Kidney tubule cell (primary cell): ENCODE measurements at places on chromosomes 6 and 20.

- DNase-seq, result no peak
These were observed 427.3 kb upstream of the GJE1 start for GRCh38 chr6:141705431-141705830.

GRCh38 chr20:10715035-10715434 is 41.2 kb upstream of the JAG1 start:
- no peak for DNase-seq

DNA sequence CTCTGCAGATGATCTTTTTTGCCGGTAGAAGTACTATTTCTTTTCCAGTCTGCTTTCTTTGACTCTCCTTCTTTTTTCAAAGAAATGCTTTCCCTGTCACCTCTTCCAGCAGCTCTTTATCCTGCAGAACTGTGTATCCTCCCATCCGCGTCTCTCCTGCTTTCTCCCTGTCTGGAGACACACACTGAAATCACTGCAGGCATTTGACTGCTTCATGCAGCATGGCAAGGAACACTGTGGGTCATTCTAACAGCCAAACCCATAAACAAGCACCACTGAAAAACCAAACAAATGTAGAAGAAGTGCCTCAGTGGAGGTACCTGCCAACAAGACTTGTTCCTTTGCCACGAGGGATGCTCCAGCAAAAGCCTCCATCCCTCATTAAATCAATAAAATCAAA is 403.7 kb upstream of the CITED2 start:
- no peak for DNase-seq

GRCh38 chr6:43570876-43571441 is 4.9 kb downstream of the XPO5 start:
- peak; percentile 88 for DNase-seq

GRCh38 chr6:41353333-41353732 is 17.9 kb downstream of the NCR2 start:
- DNase-seq, result no peak

DNA sequence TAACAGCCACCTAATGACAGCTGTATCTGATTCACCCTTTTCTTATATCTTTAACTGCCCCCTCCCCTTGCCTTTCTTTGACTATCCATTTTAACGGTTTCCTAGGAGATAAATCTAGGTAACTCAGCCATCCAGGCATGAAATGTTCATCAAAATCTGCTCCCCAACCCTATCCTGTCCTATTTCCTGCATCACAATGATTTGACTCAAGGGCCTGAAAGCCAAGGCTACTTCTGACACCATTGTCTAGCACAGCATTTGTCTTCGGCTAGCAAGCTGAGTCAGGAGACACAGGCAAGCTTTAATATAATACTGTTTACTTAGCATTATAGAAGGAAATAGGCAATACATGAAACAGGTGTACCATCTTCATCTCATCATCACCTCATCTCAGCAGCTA is 31.6 kb upstream of the MANEA start:
- DNase-seq, result no peak

DNA sequence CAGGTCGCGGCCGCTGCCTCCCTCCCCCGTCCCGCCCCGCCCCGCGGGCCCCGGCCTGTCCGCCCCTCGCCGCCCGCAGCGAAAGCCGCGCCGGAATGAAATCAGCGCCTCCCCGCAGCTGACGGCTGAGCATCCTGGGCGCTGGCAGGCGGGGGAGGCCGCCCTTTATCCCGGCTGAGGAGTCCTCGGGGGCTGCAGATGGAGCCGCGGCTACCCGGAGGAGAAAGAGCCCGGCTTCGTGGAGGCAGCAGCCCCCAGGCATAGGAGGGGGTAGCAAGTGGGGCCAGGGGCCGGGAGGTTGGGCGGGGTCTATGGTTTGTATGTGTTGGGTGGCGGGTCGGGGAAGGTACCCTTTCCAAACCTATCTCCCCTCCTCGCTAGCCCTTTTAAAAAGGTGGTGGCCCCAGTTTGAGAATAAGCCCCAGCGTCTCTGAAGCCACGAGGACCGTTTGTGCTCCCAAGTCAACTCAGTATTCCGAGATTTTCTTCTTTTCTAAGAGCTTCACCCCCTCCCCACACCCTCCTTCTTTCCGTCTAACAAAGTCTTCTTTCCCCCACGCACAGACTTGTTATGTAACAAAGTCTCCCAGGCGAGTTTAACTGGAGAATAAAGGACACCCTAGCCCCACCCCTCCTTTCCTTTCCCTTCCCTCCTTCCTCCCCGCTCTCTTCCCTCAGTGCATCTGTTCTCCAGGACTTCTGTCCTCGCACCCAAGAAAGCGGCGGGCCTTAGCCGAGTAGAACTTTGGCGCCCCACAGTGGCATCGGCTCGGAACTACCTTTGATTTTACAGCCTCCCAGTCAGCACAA is 11.0 kb downstream of the POU3F2 start:
- DNase-seq, result peak; percentile 78

DNA sequence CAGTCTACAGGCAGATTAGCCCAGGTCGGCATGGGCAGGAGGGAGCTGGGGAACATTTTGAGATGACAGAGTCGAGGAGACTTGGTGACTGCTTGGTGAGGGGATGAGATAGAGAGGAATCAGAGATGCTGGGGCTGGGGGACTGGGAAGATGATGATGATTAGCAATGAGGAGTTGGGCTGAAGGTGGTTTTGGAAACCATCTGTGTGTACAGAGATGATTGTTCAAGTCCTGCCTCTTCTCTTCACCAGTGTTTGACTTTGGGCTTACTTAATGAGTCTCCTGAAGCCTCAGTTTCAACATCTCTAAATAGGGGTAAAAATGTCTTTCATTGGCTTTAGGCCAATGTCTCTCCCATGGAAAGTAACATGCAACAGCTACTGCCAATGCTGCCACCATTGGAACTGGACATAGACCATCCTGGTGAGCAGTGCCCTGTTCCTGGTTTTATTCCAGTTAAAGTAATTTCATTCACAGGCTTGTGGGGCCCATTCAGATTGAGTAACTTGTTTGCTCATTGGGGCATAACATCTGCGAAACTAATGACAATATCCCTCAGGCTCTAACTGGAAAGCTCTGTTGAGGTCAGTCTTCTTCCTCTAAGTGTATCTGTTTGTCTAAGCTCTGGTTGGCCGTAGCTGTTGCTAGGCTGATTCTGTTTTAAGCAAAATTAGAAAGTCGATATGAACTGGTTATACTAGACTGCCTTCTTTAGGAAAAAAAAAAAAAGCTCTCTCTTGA is 99.1 kb downstream of the ARMC2 start:
- DNase-seq, result peak; percentile 96

GRCh38 chr20:57392512-57393271 is 1.5 kb downstream of the RBM38 start:
- DNase-seq, result no peak

DNA sequence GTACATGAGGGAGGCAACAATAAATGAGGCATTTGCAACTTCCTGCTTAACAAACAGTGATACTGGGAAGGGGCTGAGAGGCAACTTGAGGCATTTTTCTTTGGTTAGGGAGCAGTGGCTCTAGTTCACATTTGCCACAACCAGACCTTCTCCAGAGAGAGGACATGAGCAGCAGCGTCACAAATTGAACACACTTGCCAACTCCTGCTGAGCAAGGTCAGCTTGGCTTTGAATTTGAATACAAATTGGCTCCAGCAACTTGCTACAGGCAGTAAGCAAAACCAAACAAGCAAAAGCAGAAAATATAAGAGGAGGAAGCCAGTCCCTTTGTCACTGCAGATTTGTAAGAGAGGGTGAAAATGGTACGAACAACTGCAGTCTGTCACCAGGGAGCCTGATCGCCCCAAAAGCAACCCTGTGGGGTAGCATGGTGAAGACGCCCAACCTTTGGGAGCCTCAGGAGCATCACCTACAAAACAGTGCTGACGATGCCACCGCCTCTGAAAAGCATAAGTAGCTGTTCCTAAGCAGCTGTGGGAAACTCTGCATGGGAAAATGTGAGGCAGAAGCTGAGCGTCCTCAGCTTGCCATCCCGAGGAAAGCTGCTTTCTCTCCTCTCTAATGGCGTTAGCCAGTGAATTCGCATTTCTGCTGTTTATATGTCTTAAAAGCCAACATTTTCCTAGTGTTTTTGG is 378.7 kb downstream of the RNGTT start:
- DNase-seq, result no peak

GRCh38 chr6:157831018-157831369 is 7.9 kb downstream of the SNX9 start:
- DNase-seq, result no peak

DNA sequence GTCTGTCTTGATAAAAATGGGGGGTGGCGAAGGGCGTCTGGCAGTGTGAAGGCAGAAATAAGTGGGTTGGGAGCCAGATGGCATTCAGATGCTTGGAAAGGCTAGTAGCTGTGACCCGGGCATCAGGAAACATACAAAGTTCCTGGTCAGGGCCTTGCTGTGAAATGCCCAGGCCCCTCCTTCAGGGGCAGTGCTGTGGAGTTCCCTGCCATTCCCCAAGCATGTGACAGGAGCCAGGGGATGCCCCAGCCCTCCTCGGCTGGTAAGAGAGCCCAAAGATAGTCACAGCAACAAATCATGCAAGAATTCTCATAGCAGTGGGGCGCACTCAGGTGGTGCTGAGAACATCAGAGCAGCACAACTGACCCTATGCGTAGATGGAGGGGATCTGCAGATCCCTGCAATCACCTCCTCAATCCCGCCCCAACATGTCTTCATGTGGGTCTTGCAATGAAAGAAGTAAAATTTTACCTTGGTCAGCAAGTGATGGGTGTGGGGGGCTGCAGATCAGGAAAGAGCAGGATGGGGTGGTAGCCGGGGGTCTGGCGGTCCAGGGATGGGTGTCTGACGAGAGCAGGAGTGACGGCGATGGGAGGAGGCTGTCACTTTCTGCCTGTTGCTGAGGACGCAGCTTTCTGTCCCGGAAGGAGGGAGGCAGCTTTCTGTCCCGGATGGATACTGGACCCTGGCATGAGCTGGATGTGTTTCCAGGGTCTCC is 39.5 kb downstream of the SLC22A1 start:
- no peak for DNase-seq

- DNase-seq, result peak; percentile 63
These were observed 39.4 kb upstream of the ENPP4 start for GRCh38 chr6:46090115-46091079.

GRCh38 chr6:3500262-3501014 is 43.6 kb upstream of the SLC22A23 start:
- DNase-seq, result peak; percentile 9

- DNase-seq, result no peak
These were observed 16.1 kb upstream of the LAMP5 start for GRCh38 chr20:9498322-9498721.

DNA sequence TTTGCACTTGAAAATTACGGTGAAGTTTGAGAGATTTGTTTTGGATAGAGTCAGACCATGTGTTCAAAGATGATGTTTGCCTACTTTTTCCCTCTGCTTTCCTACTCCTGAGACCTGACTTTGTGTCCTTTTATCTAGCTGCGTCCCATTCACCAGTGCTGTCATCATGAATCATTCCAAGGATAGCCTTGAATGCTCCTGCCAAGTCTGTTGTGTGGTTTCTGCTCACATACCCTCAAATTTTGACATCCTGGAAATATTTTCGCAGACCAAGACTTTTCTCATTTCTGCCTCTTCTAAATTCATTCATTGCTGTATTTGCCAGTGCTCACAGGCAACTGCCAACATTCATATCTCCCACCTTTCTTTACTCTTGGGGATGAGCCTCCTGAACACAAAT is 175.9 kb upstream of the SCGN start:
- peak; percentile 80 for DNase-seq

- DNase-seq, result no peak
These were observed 61.5 kb downstream of the YTHDF1 start for GRCh38 chr20:63154395-63154794.

DNA sequence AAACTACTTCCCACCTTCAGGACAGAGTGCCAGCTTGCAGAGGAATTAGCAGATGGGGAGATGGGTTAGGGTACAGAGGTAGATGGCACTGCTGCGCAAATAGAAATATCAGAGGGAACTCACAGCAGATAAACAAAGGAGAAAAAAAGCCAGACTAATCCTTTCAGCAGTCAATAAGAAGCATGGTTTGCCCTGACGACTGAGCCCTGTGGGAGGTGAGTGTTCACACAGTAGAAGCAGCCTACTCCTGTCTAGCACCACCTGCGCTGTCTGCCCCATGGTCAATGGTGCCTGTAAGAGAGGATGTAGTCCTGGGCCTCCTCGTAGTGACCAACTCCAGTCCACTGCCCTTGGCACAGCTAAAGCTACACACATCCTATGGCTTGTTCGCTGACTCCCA is 174.1 kb downstream of the IBTK start:
- peak; percentile 19 for DNase-seq

- DNase-seq, result peak; percentile 82
These were observed at the start of gene SMIM8 for GRCh38 chr6:87322304-87323212. TSS of gene SMIM8 (plus strand) at chr6:87322588. CDS start at chr6:87337032, 14,444 bp downstream.

DNA sequence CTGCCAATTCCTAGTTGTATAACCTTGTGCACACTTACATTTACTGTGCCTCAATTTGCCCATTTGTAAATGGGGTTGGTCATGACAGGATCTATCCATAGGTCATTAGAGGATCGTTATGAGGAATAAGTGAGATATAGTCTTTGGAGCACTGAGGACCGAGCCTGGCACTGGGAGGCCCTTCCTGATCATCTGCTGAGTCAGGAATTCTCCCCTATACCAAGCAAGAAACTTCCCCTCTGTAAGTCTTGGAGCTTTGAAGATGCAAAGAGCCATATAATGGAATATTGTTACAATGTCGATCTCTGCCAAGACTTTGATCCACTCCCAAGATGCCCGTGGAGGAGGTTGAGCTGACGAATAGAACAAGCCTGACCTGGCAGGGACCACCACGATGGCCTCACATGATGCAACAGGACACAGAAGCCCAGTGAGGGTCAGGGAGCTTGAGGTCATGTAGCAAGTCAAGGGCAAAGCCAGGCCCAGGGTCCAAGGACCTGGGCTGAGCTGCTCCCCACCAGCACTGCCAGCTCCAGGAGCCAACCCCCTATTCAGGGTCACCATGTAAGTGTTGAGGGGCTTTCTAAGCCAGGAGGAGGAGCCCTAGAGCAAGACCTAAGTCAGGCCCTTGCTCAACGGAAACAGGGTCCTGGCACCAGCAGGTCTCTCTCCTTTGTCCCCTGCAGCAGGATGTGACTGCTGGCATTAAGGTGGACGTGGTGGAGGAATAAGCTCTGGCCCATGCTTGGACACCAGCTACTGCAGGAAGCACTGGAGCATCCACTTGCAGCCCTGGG is 16.7 kb downstream of the PDRG1 start:
- DNase-seq, result no peak

DNA sequence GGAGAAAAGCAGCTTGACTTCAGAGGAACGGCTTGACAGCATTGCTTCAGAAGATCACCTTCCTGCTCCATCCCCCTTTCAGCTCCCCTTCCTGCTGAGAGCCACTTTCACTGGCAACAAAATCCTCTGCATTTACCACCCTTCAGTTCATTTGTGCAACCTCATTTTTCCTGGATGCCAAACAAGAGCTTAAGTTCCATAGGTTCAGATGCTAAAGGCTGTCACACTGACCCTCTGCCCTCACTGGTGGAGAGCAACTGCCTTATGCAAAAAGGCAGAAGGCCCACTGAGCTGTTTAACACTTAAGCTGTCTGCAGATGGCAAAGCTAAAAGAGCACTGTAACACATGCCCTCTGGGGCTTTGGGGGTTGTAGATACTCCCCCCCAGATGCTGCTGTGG is 131.2 kb upstream of the SPACA1 start:
- DNase-seq, result no peak
